ENCODE measurements at places on chromosomes 16 and 17. TPM values are rescaled to one million over a fixed set of nuclear protein-coding genes. Genes with fewer than 3 reads are reported as not detected.

TNS4 gene
- 27.1 TPM for total RNA-seq

DNA sequence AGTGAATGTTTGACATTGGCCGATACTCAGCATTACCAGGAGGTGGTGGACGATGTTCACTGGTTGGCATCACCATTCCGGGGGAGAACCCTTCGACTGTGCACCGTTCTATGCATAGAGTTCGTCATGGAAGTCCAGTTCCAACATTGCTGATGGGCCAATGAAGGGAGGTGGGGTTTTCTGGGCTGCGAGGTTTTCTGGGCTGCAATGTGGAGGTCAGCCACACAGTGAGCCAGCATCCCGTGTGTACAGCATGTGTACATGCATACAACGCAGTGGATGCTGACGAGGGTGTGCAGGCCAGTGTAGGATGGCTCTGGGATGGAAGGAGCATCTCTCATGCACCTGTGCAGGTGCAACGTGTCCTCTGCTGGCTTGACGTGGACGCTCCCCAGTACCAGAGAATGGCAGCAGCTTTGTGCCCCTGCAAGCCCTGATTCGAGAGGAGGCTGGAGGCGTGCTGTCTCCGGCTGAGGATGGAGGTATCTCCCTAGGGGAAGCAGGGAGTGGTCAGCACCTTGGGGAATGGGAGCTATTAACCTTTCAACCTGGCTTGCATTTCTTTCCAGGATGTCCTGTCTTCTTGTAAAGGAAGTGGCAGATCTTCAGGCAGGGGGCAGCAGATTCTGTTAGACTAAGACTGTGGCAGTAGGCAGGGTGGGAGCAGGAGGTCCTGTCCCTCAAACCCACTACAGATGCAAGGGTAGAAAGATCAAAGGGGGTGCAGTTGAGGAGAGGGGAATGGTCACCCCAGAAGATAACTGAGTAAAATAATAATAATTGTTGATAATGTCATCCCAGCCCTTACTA lies 98.2 kb downstream of the CYLD start:
- no peak for DNase-seq

GRCh38 chr16:8795091-8795490 lies 2.3 kb downstream of the TMEM186 start:
- DNase-seq: no peak

MYO15B gene
- total RNA-seq: 3.6 TPM

DNA sequence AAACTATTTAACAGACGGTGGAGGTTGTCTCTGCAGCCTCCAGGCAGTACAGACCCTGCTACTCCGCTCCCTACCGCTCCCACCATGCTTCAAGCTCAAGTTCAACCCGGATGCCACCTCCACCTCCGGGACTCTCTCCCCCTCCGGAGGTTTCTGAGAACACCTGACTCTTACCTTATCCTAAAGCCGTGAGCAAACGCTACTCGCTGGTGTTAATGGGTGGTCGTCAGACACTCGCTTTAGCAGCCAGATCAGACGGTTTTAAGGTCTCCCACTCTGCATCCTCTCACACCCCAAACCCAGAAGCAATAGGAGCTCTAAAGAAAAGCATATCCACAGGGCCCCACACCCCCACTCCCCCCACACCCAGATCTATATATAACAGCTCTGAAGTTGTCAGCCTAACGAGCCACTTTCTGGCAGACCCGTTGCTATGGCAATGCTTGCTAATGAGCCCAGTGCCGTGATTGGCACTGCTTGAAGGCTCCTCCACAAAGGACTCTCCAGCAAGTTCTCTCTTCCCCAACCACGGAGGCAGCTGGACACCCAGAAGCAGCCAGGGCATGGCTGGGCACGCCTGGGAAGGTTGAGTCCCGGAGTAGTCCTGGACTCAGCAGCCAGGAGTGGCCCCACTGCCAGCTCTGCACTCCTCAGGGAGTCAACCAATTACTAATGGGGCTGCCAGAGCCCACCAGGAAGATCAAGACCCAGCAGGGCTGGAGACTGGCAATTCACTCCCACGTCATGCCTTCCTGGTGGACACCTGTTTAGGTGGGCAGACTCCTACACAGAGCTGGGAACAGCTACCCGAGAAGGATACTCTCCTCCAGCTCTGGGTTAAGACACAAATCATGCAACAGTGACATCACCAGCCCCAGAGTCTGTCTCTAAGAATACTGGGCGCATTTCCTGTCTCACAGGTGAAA lies 121.2 kb upstream of the RCVRN start:
- DNase-seq: peak; percentile 1

DNA sequence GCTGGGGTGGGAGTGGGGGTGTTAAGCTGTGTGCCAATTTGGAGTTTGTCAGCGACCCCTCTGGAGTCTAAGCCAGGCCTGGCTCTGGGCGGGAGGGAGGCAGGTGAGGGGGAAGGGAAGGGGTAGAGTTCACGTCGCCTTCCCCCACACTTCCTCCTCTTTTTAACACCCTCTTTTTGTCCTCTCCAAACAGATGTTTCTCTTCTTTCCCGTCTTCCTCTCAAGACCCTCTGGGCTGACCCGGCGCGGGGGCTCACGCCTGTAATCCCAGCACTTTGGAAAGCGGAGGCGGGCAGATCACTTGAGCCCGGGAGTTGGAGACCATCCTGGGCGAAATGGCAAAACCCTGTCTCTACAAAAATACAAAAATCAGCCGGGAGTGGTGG lies 3.3 kb downstream of the HOXB1 start:
- DNase-seq: no peak

- no peak for DNase-seq
Measured at GRCh38 chr17:49439305-49439672, 24.6 kb upstream of the PHB1 start.

DNA sequence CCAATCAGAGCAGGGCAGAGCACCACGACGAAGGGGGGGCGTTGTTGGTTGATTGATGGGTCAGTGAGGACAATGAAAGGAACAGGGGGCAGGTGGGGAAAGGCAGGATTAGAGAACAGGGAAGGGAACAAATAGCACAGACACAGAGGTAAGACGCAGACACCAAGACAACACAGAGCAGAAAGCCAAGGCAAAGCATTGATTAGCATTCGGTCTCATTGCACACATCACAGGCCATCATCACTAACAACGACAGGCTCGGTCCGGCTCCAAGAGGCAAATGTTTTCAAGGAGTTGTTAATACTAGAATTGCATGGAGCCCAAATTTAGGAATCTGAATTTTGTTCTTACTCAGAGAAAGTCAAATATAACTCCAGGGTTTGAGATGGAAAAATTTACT lies 34.6 kb upstream of the TRAP1 start:
- DNase-seq: no peak

SPN gene
- total RNA-seq: not detected

DNA sequence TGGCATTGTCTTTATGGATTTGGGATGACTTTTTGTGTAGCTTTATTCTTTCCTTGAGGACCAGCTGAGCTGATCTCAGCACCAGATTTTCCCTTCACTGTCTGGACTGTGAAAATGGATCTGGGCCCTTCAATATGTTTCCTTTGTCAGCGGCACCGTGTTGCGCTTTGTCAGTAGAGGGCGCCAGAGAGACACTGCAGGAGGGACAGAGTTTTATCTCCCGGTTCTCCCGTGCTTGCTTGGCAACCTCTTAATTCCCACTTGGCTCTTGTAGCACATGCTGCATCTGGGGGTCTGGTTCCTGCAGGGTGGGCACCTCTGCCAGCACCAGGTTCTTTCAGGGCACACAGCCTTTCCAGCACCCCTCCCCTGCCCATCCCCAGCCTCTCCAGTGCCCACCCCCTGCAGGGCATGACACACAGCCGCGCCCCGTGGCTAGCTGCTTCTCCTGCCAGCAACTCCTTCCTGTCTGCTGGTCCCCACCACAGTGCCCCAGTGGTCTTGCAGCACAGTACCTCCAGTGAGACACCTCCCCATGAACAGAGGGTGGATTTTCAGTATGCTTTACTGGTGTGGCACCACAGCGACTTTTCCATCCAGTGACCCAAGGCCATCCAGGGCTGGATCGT lies 19.6 kb downstream of the OR1D5 start:
- DNase-seq: no peak

- peak; percentile 25 for DNase-seq
Measured at GRCh38 chr17:5352681-5353289, 66.7 kb downstream of the NUP88 start.

DNA sequence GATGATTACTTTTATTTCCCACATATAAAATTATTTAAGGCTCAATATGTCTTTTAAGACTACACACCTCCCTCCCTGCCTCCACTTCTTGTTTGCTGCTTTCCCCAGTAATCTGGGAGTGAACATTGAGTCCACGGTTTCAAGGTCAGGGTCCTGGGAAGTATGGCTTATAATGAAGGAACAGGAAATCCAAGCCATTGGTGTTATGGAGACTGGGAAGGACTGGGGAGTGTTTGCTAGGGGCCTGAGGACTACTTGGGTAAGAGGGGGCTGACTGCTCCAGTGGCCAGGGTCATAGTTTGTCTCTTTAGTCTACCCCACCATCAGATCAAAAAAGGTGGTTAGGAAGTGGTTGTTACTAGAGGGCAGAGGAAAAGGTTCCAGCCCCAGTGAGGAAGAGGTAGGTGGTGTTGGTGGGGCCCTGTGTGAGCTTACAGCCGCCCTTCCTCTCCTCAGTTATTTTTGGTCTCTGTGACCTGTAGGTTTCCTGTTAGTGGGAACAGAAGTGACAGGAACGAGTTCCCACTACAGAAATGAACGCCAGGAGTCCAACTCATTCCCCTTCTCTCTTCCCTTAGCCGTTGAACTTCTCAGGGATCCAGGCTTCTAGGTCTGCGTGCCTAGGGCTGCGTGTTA lies 742 bp upstream of the SLC16A13 start:
- DNase-seq: no peak

ALOX15B gene
- total RNA-seq: 20.6 TPM

- no peak for DNase-seq
Measured at GRCh38 chr16:72025404-72026114, 17.0 kb downstream of the DHODH start.

SLC2A4 gene
- under 0.01 TPM for total RNA-seq

GRCh38 chr17:57490111-57490845 lies 234.0 kb downstream of the MSI2 start:
- DNase-seq: no peak

DNA sequence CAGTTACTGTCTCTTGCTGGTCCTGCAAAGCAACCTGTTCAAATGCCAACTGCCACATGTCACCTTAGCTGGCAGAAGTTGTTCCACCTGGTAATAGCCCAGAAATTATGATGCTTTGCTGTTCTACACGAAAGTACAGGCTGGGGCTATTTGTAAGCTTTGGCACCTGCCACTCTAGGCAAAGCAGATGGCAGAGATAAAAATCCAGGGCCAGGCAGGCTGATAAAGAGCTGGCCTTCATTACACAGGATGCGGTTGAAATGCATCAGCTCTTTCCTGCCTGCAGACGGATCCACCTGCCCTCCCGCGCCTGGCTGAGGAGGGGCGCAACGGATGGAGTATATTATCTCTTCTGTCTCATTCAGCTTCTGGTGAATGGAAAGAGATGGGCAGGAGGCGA lies 29.3 kb upstream of the KDM8 start:
- no peak for DNase-seq

DNA sequence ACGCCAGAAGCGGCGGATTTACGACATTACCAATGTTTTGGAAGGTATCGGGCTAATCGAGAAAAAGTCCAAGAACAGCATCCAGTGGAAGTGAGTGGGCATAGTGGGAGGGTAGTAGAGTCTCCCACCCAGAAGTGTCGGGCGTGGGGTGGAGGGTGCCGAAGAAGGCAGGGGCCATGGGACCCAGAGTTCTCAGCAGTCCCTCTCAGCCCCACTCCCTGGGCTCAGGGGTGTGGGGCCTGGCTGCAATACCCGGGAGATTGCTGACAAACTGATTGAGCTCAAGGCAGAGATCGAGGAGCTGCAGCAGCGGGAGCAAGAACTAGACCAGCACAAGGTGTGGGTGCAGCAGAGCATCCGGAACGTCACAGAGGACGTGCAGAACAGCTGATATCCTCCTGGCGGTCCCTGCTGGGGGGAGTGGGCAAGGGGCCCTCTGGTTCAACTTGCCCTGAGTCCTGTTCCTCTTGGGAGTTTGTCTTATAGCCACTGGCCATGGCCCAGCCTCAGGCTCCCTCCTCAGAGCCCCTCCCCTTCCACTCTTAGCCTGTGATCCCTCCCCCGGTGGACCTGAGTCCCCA lies 916 bp downstream of the E2F4 start:
- DNase-seq: no peak

DUS1L gene
- 125 TPM for total RNA-seq

SULT1A2 gene
- 0.51 TPM for total RNA-seq

- DNase-seq: no peak
Measured at GRCh38 chr17:81302861-81303333, 7.8 kb upstream of the SLC38A10 start.

PIK3R6 gene
- total RNA-seq: not detected

DNA sequence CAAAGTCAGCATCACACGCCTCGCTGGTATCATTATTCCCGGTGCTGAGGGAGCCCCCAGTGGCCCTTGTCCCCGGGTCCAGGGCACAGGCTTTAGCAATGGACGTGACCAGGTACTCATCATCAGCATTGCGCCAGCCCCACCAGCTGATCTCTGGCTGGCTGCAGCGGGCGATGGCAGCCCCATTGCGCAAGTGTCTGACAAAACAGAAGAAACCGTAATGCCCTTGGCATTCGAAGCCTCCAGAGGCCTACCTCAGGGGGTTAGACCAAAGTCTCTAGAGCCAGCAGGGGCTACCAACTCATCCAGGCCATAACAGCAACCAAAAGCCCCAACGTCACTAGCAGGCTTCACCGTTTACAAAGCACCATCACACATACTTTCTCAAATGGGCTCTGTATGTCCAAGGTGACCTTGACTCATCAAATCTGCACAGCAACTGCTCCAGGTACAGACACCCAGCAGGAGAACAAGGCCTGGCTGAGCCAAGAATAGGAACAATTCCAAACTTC lies 7.3 kb downstream of the MTMR4 start:
- no peak for DNase-seq

All from bronchial epithelial cell (primary cell).